ENCODE measurements at places on chromosomes 1 and 21. TPM values are rescaled to one million over a fixed set of nuclear protein-coding genes. Genes with fewer than 3 reads are reported as not detected.

Gene CORT
- not detected for total RNA-seq

Gene CLCA1
- not detected for total RNA-seq

Gene S1PR1
- total RNA-seq: 0.07 TPM

Gene NR0B2
- total RNA-seq: not detected

Gene GJA9
- total RNA-seq: not detected

Gene SLAMF6
- total RNA-seq: not detected

Measured in A549 treated with ZK216348 at 1 μM for 4 hours (cell line).